ENCODE measurements at places on chromosomes 3 and 15.

GRCh38 chr3:58559586-58559985, 17.6 kb downstream of the FAM107A start:
- no peak for DNase-seq

- DNase-seq, result no peak
Measured at GRCh38 chr3:129530251-129530791, 1.9 kb downstream of the RHO start.

DNA sequence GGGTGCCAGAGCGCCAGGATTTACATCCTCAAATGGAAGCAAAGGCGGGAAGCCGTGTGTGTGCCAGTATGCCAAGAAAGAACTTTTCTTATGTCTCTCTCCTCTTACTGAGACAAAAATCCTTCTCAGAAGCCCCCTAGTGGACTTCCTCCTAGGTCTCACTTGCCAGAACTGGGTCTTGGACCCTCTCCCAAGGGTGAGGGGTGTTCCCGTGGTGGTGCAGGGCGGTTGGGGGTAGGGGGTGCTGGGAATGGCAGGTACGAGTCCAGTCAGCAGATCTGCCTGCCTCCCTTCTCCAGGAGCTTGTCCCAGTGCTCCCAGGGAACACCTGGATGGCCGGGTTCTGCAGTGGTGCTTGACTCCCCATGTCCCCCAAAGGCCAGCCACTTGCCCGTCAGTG, 52.0 kb downstream of the CORO2B start:
- no peak for DNase-seq

GRCh38 chr3:194602669-194603171, 30.5 kb downstream of the TMEM44 start:
- no peak for DNase-seq

DNA sequence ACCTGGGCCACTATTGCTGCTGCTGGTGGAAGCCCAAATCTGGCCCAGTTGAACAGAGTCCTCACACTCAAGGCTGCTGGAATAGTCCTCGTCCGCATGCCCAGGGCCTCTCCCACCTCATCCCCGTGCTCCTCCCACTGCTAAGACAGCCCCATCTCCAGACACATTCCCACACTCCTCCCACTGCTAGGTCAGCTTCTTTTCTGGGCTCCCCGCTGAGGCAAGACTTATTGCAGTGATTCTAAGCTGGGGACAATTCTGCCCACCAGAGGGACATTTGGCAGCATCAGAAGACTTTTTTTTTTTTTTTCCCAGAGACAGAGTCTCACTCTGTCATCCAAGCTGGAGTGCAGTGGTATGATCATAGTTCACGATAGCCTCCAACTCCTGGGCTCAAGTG, 35.1 kb downstream of the POC1A start:
- no peak for DNase-seq

DNA sequence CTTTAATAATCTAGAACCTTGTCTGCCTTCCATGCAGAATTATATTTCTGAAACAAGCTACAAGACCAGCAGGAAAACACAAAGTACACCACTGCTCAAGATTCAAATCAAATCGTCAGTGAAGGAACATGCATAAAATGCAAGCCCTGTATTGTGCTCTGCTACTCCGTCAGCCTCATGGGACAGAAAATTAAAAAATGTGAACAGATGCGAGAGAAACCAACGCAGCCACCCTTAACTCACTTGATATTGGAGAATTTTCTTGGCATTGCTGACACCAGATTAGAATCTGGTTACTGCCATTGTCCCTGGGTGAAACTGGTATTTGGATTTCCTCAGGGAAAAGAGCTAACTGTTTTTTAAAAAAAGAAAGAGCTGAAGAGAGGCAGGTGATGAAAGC, 23.6 kb downstream of the ANXA2 start:
- no peak for DNase-seq

- DNase-seq, result no peak
Measured at GRCh38 chr3:46484911-46485778, 12.6 kb upstream of the RTP3 start.

GRCh38 chr3:12258911-12259310, 30.0 kb upstream of the PPARG start:
- no peak for DNase-seq

GRCh38 chr3:144552346-144553057, 580.9 kb downstream of the DIPK2A start:
- no peak for DNase-seq

DNA sequence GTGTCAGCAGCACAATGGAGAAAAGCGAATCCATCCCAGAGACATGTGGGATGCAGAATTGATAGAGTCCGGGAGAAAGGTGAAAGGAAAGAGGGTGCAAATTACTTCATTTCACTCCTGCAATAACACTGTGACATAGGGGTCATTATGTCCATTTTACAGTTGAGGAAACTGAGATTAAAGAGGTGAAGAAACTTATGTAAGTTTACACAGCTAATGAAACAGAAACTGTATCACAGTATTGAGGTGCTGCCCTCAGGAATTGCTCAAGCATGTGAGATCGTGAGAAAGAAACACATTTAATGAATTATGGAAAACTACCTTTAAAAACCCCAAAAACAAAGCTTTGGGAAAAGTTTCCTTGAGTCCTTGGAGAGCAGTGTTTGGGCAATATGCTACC, 103.6 kb upstream of the PFN2 start:
- DNase-seq, result no peak

DNA sequence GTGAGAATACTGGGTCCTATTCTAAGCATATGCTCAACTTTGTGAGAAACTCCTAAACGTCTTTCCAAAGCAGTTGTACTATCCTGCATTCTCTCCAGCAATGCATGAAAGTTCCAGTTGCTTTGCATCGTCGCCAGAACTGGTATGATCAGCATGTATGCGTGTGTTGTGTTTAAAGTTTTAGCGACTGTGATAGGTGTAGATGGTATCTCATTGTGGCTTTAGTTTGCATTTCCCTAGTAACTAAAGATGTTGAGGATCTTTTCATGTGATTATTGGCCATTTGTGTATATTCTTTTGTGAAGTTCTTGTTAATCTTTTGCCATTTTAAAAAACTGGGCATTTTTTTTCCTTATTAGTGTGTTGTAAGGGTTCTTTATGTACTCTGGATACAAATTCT, 115.1 kb downstream of the SPATA16 start:
- no peak for DNase-seq

DNA sequence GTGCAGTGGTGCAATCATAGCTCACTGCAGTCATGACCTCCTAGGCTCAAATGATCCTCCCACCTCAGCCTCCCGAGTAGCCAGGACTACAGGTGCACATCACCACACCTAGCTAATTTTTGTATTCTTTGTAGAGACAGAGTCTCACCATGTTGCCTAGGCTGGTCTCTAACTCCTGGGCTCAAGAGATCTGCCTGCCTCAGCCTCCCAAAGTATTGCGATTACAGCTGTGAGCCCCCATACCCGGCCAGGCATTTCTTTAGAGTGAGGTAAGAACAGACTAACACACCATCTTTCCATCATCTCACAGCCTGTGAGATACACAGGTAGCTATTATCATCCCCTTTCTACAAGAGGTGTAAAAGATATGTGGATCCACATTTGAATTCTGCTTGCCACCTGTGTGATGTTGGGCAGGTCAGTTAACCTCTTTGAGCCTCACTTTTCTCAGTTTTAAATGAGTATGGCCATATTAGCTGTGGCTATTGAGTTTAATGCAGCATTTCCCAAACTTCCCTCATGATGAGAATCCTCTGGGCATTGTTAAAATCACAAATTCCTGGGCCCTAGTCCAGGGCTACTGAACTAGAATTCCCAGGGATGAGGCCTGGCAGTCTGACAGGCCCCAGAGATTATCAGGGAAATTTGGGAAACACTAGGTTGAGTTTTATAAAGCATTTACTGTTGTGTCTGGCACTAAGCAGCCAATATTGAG, 46.0 kb downstream of the ANP32A start:
- DNase-seq, result no peak

DNA sequence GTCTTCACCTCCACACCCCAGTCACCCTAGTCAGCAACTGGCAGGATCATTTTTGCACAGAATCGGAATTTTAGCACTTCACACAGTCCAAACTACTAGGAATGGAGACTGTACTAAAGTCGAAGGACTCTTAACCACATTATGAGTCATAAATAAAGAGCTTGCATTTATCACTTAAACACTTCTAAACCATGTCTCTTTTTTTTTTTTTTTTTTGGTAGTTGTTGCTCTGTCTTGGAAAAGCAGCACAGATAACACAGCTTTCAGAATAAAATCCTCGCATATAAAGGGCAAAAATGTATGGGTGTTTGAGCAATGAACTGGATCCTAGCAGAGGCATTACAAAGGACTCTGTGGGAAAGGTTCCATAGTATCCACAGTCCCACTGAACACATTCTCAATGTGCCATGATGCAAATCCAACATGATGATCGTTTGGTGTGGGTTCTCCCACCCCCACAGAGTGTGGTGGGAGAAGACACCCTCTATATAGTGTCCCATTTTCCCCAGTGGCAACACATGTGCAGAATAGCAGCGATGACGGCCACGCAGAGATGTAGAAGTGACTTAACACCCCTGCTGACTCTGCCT, 47.1 kb downstream of the FOXP1 start:
- DNase-seq, result no peak

GRCh38 chr3:49668861-49669260, 5.3 kb upstream of the APEH start:
- no peak for DNase-seq

DNA sequence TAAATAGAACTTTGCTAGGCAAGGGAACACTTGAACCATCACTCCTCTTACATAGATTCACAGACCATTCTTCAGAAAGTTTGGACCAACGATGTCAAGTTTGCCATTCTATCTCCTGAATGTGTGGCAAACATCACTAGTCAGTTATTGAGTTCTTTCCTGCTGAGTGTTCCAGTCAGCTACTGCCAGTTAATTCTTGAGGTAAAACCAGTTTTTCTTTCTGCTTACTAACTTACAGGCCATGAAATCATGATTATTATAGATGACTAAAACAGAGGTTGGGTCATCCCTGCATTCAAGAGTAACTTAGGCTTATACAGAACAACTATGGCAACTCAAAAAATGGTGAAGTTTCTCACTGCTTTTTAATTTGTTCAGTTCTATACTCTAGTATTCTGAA, 88.2 kb downstream of the AP4E1 start:
- no peak for DNase-seq

- no peak for DNase-seq
Measured at GRCh38 chr15:98798375-98798893, 150.1 kb downstream of the IGF1R start.

GRCh38 chr15:74831813-74832495, 5.5 kb downstream of the CPLX3 start:
- DNase-seq, result no peak

DNA sequence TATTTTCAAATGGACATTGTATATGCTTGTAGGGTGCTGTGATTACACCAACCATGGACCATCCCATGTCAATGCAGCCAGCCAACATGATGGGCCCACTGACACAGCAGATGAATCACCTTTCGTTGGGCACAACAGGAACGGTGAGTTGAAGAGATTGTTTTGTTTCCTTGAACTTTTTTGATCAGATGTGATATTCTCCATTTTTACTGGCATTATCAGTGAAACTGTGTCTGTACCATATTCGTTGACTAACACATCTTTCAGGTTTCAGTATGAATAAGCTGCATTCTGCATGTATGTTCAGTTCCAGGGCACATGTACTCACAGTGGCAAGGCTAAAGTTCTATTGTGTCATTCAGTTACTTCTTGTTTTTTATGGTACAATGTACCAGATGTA, 655.2 kb downstream of the RBMS3 start:
- DNase-seq, result no peak

- DNase-seq, result no peak
Measured at GRCh38 chr15:41695750-41696436, 35.7 kb downstream of the MGA start.

DNA sequence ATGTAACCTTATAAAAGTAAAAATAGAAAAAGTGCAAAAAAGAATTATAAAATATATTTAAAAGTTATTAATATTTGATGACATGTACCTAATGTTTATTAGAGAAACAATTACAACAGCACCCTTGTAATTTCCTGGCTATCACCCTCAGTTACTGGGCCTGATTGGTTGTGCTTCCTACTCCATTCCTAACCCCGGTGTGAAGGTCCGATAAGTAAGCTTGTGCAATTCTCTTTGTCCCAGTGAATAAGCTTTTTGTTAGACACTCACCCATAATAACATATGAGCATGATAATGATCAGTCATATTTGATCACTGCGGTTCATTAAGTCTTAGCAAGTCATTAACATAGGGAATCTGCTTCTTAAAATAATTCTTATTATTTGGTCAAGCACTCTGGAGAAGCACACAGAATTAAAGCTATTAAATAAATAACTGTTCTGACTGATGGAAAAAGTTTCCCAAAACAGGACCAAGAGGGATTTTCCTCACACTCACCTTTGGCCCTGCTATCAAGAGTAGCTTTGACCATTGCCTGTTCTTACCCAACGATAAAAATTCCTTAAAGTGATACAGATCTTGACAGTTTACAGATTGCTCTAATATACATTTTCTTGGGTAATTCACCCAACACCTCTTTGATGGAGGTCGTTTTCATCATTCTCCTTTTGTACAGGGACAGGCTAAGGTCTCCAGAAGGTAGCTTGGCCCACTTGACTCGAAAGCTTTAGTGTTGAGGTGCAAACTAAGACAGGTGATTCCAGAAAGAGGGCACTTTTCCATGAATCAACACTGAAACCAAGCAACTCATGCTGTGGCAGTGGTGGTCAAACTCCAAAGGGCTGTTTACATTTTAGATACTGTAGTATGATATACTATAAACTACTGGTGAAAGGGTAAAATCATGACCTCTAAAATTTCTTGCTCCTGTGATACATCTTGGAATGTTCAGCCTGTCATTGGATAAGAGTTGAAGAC, 543.0 kb upstream of the KCNMB2 start:
- no peak for DNase-seq

GRCh38 chr3:64260431-64260830, 35.2 kb upstream of the PRICKLE2 start:
- DNase-seq, result no peak

GRCh38 chr3:192851821-192852372, 65.8 kb downstream of the MB21D2 start:
- no peak for DNase-seq

GRCh38 chr3:40679290-40679689, 154.5 kb downstream of the ZNF621 start:
- DNase-seq, result no peak

DNA sequence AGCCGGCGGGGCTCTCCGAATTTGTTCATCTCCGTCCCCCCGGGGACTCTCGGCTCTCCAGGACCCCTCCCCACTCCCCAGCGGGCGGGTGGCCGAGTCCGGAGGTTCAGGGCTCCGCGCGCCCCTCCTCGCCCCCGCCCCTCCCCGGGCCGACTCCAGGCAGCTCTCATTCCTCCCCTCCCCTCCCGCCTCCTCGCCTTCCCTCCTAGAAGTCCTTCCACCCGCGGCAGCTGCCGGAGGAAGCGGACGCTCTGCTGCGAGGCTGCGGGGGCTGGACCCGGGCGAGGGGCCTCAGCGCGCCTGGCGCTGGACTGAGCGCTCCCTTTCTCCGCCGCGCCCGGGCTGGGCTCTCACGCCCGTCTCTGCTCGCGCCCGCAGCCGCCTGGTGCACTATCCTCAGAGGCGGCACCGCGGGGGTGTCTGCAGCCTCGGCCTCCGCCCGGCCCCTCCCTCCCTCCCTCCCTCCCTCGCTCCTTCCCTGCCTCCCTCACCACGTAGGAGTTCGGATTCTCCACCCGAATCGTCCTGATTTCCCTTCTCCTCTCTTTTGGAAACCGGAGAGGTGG, at the start of gene ROBO2:
ROBO2 (plus strand) TSS at position 494 of the 566 bp plus-strand sequence. CDS start 687 bp downstream, outside the sequence.
- no peak for DNase-seq
